GM23248 (cell line): ENCODE measurements at places on chromosomes 12 and 14. TPM values are rescaled to one million over a fixed set of nuclear protein-coding genes. Genes with fewer than 3 reads are reported as not detected.

GRCh38 chr14:55388160-55388559 is 23.5 kb downstream of the ATG14 start:
- DNase-seq = peak; percentile 40

GRCh38 chr14:54567224-54567638 is 303 bp downstream of the SAMD4A start:
- no peak for DNase-seq

- peak; percentile 23 for DNase-seq
Measured at GRCh38 chr14:55893705-55894104, 224.5 kb upstream of the PELI2 start.

- DNase-seq = no peak
Measured at GRCh38 chr12:128726886-128727285, 96.9 kb downstream of the SLC15A4 start.

DNA sequence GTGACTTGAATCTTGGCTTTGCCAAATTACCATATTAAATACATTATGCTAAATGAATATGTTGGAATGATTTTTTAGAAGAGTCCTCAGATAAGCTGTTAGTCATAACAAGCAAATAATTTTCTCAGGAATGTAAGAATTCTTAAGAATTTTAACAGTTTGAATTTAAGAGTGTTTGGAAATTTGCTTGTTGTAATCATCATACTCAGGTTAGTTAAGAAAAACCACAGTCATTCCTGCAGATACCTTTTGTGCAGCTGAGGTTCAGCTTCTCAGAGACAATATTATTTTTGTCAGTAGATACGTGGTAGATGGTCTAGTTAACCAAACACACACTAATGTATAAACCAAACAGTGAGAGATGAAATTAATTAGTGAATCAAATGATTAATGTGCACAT is 8.9 kb downstream of the WNK1 start:
- DNase-seq = peak; percentile 33

DNA sequence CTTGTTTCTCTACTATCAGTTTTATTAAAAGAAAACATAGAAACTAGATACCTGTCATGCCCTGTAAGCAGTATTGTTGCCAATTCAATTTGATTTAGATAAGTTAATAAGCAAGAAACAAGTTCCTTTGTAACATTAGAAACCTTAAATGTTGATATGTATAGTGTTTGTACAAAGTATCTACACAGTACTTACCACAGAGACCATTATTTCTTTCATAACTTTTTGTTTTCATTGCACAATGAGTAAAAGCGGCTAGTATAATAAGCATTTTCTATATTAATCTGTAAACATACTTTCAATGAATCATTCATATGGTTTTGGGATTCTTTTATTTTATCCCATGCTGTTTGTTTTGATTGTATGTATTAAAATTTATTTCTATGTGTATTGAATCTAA is 305.1 kb downstream of the TTC6 start:
- no peak for DNase-seq

DNA sequence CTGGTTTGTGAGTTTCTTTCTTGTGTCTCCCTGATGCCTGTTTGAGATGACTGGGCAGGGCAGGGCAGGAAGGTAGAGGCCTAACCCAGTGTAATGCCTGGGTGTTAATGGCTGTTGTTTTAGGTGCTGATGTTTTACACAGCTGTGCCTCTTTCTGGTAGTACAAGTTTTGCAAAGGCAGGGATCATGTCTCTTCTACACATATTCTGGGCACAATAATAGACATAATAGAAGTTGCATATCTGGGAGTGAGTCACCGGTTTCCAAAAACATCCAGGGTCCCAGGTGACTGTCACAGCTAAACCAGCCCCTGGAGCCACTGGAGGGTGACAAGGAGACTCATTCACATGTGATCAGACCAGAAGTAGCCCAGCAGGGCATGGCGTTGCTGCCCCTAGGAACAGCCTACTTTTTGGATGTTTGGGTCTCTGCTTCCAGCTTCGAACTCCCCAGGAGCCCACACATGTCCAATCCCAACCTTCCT is 18.1 kb downstream of the TPCN1 start:
- no peak for DNase-seq

- no peak for DNase-seq
Measured at GRCh38 chr14:32905013-32905412, 33.7 kb upstream of the NPAS3 start.

The GRIP1 gene
- not detected in 2 replicates for total RNA-seq

The CCDC88C gene
- not detected in 2 replicates for total RNA-seq

The KRT80 gene
- 0.38 and 0.65 TPM in 2 replicates for total RNA-seq
